Activated naive CD8-positive, alpha-beta T cell treated with anti-CD3 and anti-CD28 coated beads for 36 hours (primary cell): ENCODE measurements at places on chromosomes 13 and 19.

DNA sequence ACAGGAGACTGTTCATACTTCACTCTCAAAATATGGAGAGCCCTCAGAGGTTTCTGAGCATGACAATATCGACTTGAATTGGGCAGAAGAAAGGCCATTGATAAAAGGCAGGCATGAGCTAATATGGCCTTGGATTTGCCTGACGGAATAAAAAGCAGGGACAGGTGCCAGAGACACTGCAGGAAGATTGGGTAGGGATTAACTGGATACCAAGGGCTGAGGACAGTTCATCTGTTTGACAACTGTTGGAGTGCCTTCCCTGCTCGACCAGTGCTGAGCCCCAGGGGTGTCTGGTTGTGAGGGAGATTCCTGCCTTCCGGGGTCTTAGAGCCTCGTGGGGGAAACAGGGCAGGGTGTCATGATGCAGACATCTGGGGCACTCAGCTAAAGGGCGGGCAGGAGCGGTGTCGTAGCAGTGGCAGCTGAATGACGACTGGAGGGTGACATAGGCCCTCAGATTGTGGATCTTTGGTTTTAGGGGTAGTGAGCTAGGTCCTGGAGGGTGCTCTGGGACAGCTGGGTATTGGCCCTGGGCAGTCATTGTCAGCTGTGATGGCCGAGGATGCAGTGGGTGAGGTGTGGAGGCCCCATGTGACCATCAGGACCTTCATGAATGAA, 12.3 kb downstream of the GATAD2A start:
- DNase-seq, result no peak

DNA sequence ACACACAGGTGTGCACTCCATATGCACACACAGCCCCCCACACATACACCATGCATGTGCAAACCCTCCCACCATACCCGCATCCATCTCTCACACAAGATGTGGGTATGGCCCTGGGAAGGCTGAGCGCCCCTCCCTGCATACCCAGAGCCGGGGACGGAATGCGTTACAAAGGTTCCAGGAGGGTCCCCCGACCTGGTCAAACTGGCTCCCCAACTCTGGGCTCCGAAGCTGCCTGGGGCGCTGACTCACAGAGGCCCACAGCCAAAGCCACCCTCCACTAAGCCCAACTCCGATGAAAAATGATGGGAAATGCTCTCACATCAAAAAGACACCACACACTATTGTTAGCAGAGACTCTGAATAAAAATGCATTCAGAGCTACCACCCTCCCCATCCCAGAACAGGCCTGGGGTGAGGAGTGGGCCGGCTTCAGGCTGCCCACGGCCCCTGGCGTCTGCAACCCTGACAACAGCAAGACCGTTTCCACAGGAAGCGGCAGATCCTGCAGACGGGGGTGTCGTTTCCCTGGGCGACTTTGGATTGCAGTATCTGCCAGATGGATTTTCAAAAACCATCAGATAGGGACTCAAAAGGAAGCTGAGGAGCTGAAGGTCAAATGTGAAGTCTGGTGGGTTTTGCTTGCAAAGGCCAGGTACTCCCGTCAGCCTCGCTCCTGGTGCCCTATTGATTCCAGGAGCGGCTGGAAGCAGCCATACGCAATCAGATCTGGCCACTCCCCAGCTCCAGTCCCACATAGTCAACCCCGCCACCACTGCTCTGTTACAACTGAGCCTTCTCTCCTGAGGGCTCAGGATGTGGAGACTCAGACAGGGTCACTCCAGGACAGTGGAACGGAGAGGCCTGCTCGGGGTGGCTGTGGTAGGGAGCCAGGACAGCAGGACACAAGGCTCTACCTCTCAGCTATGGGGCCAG, 14.3 kb downstream of the PEPD start:
- DNase-seq, result no peak

DNA sequence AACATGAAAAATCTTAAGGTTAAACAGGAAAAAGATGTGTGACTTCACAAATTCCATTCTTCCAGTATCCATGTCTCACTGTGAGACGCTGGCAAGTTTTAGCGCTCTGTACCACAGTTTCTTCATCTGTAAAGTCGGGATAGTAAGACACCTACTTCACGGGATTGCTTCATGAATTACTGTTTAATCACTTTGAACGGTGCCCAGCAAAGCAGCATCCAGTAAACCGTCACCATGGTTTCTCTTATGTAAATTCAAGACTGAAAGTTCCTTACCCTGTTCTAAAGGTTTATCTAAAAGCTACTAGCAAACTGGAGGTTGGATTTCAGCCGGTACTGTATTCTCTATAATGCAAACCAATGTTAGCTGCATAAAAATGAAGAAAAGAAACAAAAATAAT, 53.5 kb downstream of the KATNAL1 start:
- no peak for DNase-seq

DNA sequence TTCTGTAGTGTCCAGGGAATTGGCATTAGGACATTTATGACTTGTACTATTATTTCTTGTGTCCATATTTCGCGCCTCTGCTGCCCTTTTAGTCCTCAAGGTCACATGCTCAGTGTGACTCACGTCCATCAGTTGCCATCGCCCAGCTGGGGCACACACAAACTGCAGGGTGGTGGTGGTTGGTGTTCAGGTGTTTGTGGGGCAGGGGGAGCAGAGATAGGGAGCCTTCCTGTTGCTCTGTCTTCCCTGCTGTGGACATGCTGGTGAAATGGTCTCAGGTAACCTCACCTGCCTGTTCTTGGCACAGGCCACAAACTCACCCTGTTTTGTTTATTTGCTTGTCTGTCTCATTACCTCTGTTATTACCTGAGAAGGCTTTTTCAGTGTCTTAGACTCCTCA, 22.4 kb downstream of the PRR12 start:
- no peak for DNase-seq

DNA sequence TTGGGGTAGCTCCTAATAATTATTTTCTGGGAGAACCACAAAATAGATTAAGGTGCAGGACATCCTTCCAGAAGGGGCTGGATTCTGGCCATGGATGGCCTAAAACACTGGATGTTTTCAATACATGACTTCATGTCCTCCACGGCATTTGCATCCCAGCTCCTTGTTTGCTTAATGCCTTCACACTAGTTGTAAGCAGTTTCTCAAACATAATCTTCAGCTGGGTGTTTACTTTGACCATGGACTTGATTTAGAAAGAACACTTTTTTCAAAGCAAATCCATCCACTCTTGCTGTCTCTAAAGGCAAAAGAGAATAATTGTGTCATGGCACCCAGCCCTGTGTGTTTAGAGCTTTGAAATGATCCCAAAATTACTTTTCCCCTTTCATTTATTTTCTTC, 82.5 kb upstream of the GSX1 start:
- no peak for DNase-seq

GRCh38 chr13:43127827-43128226, 104.4 kb downstream of the DNAJC15 start:
- no peak for DNase-seq
